ENCODE measurements at places on chromosomes 7 and 10.

DNA sequence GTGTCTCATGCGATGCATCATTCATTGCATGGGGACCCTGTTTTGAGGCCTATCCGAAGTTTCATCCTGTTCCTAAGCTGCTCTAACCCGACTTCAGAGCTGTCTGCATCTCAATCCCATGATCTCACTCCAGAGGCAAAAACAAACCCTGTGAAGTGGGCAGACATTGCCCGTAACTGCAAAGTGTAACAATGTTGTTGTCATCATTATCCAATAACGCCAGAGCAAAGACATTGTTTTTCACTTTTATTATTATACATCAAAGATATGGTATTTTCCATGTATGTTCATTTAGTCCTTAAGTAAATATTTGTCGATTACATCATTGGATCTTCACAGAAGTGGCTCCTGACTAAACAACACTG lies 246.7 kb downstream of the KLF6 start:
- no peaks in the 10 kb centered on the region for H3K4me1 ChIP-seq
- H3K27me3 ChIP-seq = no peaks in the 10 kb centered on the region
- H3K36me3 ChIP-seq = no peaks in the 10 kb centered on the region
- H3K4me3 ChIP-seq = no peak overlapping the region
- no peak for DNase-seq

GRCh38 chr7:73995330-73995729 lies 32.6 kb upstream of the ELN start:
- no peaks in the 10 kb centered on the region for H3K4me1 ChIP-seq
- DNase-seq = no peak
- no peaks in the 10 kb centered on the region for H3K27me3 ChIP-seq
- H3K36me3 ChIP-seq = no peaks in the 10 kb centered on the region

DNA sequence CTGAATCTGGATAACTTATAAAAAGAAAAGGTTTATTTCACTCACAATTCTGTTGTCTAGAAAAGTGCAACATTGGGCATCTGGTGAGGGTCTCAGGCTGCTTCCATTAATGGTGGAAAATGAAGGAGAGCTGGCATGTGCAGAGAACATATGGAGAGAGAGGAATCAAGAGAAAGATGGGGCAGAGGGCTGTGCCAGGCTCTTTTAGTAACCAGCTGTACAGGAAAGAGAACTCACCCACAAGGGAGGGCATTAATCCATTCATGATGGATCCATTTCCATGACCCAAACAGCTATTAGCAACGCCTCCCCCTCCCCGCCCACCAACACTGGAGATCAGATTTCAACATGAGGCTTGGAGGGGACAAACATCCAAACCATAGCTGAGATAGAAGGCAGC lies 61.7 kb upstream of the LYZL1 start:
- no peaks in the 10 kb centered on the region for H3K27me3 ChIP-seq
- H3K36me3 ChIP-seq = no peaks in the 10 kb centered on the region
- no peak overlapping the region for H3K4me3 ChIP-seq
- no peaks in the 10 kb centered on the region for H3K4me1 ChIP-seq
- H3K27ac ChIP-seq = no peak overlapping the region
- no peak for DNase-seq

GRCh38 chr10:105239311-105240219 lies 598.5 kb downstream of the SORCS3 start:
- no peak overlapping the region for H3K4me3 ChIP-seq
- no peaks in the 10 kb centered on the region for H3K27me3 ChIP-seq
- DNase-seq = no peak
- H3K27ac ChIP-seq = no peak overlapping the region
- H3K4me1 ChIP-seq = no peaks in the 10 kb centered on the region
- no peaks in the 10 kb centered on the region for H3K36me3 ChIP-seq

DNA sequence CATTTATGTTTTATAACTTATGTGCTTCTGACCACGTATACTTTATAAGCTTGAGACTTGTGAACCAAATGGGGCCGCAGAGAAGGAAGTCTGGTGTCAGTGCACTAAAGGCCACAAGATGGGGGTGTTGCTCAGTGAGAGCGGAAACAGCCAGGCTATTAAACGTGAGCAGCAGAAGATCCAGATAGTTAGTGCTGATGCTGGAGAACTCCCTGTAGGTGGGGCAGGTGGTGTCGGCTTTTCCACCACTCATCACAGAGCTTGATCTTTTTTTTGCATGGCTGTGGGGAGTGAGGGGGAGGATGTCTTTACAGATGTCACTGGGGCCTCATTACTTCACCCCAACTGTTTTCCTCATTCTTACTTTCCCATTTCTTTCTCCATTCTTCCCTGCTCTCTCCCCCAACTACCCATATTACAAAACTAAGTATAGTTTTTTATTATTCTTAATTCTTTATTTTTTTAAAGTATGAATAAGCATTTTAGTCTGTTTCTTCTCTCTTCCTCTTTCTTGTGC lies 34.7 kb downstream of the ACADSB start:
- H3K4me3 ChIP-seq = no peak overlapping the region
- no peaks in the 10 kb centered on the region for H3K27me3 ChIP-seq
- DNase-seq = peak; percentile 30
- H3K4me1 ChIP-seq = peaks cover 8% of the 10 kb centered on the region
- H3K36me3 ChIP-seq = no peaks in the 10 kb centered on the region

- no peak overlapping the region for H3K4me3 ChIP-seq
- H3K4me1 ChIP-seq = no peaks in the 10 kb centered on the region
- no peaks in the 10 kb centered on the region for H3K36me3 ChIP-seq
- H3K27me3 ChIP-seq = no peaks in the 10 kb centered on the region
- no peak for DNase-seq
Observed at GRCh38 chr7:38105874-38106483, 72.1 kb upstream of the STARD3NL start.

- no peak for DNase-seq
- H3K4me1 ChIP-seq = peaks cover 5% of the 10 kb centered on the region
- H3K27me3 ChIP-seq = no peaks in the 10 kb centered on the region
- H3K36me3 ChIP-seq = no peaks in the 10 kb centered on the region
Observed at GRCh38 chr7:151232917-151233701, 826 bp downstream of the CHPF2 start.

GRCh38 chr7:153027210-153027609 lies 267.7 kb downstream of the ACTR3B start:
- H3K4me3 ChIP-seq = no peak overlapping the region
- H3K27ac ChIP-seq = no peak overlapping the region
- H3K36me3 ChIP-seq = no peaks in the 10 kb centered on the region
- H3K4me1 ChIP-seq = no peaks in the 10 kb centered on the region
- no peak for DNase-seq
- no peaks in the 10 kb centered on the region for H3K27me3 ChIP-seq

DNA sequence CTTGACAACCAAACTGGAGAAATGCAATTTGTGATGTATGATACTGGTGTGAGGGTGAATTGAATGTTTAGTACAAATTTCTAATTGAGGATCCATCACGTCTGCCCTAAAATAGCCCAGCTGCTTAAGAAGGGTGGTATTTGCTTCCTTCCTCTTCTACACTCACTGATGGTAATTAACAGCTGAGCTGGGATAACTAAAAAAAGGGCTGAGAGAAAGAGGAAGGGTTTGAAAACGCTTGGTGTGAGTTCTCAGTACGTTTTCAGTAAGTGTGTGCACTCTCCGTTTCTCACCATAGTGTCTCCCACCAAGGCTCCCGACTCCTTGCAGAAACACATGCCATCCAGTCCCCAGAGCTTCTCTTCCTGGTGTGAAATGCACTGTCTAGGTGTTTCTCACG lies 54.3 kb downstream of the MAP3K8 start:
- no peak for DNase-seq
- H3K4me3 ChIP-seq = no peak overlapping the region
- H3K4me1 ChIP-seq = peaks cover 55% of the 10 kb centered on the region
- peak overlapping the region; percentile 55 for H3K27ac ChIP-seq

- no peaks in the 10 kb centered on the region for H3K27me3 ChIP-seq
- no peak overlapping the region for H3K27ac ChIP-seq
Observed at GRCh38 chr7:2787251-2787951, 56.7 kb downstream of the GNA12 start.

DNA sequence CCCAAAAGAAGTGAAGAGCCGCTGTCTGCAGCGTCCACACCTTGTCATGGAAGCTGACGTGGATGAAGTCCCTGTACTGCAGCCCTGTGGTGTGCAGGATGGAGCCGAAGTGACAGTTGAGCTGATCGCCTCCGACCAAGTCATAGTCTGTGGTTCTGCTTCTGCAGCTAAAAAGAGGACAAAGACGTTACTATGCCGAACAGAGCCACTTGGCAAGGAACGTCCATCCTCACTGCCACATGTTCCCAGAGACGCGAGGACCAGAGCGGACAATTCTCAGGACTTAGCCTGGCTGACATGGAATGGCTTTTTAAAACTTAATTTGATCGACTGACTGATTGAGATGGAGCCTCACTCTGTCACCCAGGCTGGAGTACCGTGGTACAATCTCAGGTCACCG lies 21.8 kb downstream of the DAGLB start:
- no peak overlapping the region for H3K27ac ChIP-seq
- no peaks in the 10 kb centered on the region for H3K4me1 ChIP-seq
- no peaks in the 10 kb centered on the region for H3K27me3 ChIP-seq
- H3K36me3 ChIP-seq = no peaks in the 10 kb centered on the region
- no peak overlapping the region for H3K4me3 ChIP-seq

DNA sequence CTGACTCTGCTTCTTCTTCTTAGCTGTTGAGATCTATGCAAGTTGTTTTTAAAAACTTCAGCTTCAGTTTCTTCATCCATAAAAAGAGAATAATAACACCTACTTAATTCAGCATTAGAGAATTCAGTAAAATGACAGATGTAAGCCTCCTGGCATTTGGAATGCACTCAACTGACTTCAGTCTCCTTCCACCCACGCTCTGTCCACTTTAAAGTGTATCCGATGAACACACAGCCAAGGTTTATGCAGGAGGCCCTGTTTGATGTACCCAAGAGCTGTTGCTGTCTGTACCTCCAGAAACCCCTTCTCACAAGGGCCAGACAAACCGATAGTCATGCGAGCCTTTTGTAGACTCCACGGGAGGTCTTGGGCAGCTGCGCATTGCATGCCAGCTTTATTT lies 27.1 kb upstream of the SLC35B4 start:
- no peaks in the 10 kb centered on the region for H3K27me3 ChIP-seq
- no peak overlapping the region for H3K4me3 ChIP-seq
- no peaks in the 10 kb centered on the region for H3K36me3 ChIP-seq
- no peak for DNase-seq
- H3K27ac ChIP-seq = no peak overlapping the region

- no peak overlapping the region for H3K4me3 ChIP-seq
- H3K36me3 ChIP-seq = no peaks in the 10 kb centered on the region
- no peaks in the 10 kb centered on the region for H3K27me3 ChIP-seq
- no peak for DNase-seq
- H3K27ac ChIP-seq = no peak overlapping the region
- no peaks in the 10 kb centered on the region for H3K4me1 ChIP-seq
Observed at GRCh38 chr7:32058002-32058401, 12.2 kb downstream of the PDE1C start.

DNA sequence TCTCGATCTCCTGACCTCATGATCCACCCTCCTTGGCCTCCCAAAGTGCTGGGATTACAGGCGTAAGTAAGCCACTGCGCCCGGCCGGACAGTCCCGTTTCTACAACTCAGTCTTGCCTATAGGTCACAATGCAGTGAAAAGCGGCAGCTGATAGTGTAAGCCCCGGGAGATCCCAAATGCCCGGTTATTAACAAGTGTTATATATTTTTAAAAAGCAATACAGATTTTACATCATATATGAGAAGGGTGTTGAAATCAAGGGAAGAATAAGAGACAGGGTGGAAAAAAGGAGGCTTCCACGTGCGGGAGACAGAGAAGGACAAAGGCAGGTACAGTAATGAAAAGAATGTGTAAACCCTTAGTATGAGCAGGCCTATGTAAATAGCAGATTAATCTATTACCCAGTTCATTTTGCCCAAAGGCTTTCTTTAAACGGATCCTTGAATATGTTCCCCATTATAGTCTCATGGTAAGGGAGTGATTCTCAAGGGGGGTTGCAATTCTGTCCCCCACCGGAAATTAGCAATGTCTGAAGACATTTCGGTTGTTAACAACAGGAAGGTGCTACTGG lies 170.8 kb downstream of the PDE1C start:
- no peaks in the 10 kb centered on the region for H3K36me3 ChIP-seq
- peaks cover 6% of the 10 kb centered on the region for H3K4me1 ChIP-seq
- DNase-seq = no peak
- no peak overlapping the region for H3K4me3 ChIP-seq

DNA sequence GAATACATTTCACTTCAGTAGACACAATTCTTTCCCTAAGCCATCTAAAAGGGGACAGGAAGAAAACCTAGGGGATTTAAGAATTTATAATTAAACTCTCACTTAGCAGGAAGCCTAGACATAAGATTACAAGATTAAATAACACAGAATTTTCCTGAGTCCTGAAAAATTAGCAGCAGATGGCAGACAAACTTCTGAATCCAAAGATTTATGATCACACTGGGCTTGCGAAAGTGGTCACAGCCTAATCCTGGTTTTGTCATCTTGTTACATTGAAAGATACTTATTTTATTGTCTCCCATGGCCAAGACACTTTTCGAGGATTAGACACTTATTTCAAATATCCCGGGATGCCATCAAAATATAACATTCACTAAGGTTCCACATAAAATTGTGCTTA lies 2.9 kb downstream of the ERLIN1 start:
- no peaks in the 10 kb centered on the region for H3K27me3 ChIP-seq
- DNase-seq = no peak
- no peak overlapping the region for H3K27ac ChIP-seq
- peaks cover 12% of the 10 kb centered on the region for H3K4me1 ChIP-seq
- H3K4me3 ChIP-seq = no peak overlapping the region

DNA sequence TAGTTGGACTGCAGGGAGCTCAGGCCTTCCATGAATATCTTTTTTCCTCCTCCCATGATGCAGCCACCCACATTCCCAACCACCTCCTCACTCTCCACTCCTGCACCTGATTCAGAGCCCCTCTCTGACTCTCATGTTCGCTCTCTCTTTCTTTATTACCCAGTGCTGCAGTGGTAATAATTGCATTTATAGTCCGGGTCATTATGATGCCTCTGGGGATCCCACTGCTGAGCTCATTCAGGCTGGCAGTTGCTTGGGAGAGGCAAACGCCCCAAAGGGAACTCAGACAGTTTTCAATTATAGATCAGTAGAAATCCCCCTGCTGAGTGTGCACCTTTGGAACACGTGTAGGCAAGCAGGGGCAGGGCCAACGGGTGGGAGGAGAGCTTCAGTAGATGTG lies 953.0 kb downstream of the GRID1 start:
- no peak for DNase-seq
- H3K27me3 ChIP-seq = no peaks in the 10 kb centered on the region
- no peaks in the 10 kb centered on the region for H3K4me1 ChIP-seq
- no peak overlapping the region for H3K4me3 ChIP-seq
- no peaks in the 10 kb centered on the region for H3K36me3 ChIP-seq
- H3K27ac ChIP-seq = no peak overlapping the region

- no peaks in the 10 kb centered on the region for H3K4me1 ChIP-seq
- DNase-seq = no peak
- H3K4me3 ChIP-seq = no peak overlapping the region
Observed at GRCh38 chr7:106591146-106591545, 69.8 kb downstream of the CCDC71L start.
